ENCODE measurements at places on chromosomes 2 and 18. TPM values are rescaled to one million over a fixed set of nuclear protein-coding genes. Genes with fewer than 3 reads are reported as not detected.

Gene IL36A
- not detected for total RNA-seq

Gene CXCR4
- total RNA-seq, result 0.29 TPM

Gene MTIF2
- total RNA-seq, result 92.1 TPM

Gene LHCGR
- not detected for total RNA-seq

Gene NCKAP5
- not detected for total RNA-seq

Gene HOXD3
- 0.08 TPM for total RNA-seq

Gene GCG
- not detected for total RNA-seq

Gene POLE4
- total RNA-seq, result 106 TPM

Gene GAREM2
- total RNA-seq, result 0.31 TPM

Gene SP100
- 16.5 TPM for total RNA-seq

Gene SERPINB13
- total RNA-seq, result not detected

Gene GPR39
- 0.51 TPM for total RNA-seq

GRCh38 chr2:186136860-186137259, 349.2 kb upstream of the ZC3H15 start:
- no peak for DNase-seq

DNA sequence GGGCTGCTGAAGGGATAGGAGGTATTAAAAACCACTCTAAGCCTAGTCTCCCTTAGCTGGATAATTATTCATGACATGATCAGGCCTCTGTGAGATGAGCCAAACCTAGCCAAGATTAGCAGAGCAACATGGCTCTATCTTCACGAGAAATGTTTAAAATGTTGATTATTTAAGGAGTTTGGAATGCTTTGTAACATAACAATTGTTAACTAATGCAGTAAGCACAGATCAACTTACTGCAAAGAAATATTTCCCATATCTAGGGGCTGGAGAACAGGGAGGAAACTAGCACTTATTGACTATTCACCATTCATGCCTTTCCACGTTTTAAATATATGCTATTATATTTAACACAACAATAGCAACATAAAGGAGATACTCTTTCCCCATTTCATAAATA, 833.7 kb upstream of the CHAC2 start:
- no peak for DNase-seq

DNA sequence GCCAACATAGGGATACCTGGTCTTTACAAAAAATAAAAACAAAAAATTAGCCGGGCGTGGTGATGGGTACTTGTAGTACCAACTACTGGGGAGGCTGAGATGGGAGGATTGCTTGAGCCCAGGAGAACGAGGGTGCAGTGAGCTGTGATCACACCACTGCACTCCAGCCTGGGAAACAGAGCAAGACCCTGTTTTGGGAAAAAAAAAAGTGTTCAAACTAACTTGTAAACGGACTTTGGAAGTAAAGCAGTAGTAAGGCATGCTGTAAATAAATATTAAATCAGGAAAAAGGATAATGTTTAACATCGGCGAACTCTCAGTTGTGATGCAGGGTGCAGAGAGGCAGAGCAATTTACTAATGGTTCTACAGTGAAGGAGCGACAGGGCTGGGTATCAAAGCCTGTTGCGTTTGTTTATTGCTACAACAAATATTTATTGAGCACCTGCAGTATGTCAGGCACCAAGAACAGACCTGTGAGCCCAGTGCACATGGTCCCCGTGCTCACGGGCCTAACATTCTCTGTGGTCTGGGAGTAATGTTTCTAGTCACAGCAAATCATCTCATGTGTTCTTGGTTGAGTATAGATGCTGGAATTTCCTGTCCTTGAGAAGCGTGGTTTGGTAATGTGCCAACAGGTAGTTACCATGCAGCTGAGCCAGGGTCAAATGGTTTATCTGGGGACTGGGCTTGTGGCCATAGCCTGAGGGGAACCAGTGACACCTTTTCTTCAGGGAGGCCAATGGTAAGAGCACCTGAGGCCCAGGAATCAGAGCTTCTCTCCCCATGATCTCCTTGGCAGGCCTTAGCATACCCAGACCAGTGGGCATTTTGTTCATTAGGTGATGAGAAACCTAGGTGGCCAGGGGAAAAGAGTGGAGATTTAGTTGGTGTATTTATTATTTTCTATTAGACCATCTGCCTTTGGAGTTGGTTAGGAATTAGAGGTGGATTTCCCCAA, 27.9 kb upstream of the GREB1 start:
- DNase-seq, result peak; percentile 97

- peak; percentile 52 for DNase-seq
These were observed 37.0 kb downstream of the NIFK start for GRCh38 chr2:121699421-121700333.

GRCh38 chr2:20421336-20421987, 25.4 kb upstream of the RHOB start:
- DNase-seq, result no peak

DNA sequence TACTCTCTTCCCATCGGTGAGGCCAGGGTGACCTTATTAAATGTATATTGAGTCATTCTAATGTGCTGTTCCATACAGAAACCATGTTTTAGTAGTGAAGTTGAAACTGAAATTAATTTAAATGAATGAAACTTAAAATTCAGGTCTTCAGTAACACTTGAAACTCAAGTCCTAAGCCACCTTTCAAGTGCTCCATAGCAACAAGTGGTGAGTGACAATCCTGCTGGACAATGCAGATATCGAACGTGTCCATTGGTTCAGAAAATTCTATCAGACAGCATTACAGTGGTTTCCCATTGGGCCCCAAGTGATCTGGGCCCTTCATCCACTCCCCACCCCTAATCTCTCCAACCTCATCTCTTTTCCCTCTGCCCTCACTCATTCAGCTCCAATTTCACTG, 48.7 kb downstream of the HNMT start:
- DNase-seq, result no peak

DNA sequence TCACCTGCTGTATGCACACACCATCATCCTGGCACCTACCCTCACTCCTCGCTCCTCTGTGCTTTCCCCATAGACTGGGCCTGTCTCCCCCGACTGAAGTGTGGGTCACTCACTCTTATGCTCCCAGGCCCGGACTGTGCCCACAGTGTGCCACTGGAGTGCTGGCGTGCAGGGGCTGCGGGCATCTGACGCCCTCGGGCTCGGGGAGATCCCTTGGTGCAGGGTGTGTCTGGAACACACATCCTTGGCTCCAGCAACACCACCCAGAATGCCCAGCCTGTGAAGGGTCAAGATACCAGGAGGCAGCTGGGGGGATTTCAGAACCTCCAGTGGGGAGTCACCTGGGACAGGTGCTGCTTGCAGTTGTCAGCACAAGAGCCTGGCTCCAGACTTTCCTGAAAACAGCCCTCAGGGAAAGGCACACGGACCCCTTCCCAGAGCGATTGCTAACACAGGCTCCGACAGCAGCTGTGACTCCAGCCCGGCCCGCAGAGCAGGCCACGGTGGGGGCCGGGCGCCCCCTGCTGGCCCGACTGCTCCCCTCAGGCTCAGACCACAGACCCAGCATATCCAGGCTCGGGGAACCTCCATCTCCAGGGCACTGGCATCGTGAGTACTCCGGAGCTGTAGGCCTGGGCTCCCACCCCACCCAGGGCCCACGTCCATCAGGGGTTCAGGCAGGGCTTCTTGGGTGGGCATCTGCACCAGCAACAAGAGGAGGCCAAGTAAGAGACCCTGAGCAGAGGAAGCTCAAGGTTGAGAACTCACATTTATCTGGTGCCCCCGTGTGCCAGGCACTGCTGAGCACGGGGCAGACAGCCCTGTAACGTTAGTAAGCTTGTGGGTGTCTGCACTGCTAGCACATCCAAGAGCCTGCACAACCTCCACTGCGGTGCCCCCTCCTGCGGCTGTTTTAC, 8.6 kb downstream of the HS1BP3 start:
- DNase-seq, result peak; percentile 64

DNA sequence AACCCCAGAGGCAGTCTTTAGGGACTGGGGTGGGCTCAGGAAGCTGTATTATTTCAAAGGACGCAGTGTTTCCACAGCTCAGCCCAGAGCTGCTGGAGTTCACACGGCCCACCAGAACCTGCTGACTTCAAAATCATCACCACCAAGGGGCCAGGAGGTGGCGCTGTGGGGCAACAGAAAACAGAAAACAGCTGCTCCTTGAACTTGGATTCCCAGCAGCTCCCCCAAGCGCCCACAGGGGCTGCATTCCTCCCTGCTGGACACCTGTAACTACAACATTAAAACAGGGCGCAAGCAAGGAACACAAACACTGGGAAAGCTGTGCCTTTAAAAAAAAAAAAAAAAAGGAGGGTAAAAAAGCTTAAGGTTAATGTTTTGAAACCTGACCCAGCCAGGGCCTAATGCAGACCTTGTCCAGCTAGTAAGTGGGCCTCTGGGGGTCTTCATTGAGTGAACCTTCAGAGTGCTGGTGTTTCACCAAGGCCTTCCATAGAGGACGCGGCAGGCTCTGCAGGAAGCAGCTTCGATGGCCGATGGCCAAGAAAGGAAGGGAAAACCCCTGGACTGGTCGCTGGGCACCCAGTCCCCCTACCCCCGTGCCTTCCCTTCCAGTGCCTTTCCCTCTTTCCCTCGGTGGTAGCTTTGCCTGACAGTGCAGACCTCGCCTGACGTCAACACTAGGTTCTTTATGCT, 25.9 kb downstream of the MLPH start:
- DNase-seq, result peak; percentile 92

DNA sequence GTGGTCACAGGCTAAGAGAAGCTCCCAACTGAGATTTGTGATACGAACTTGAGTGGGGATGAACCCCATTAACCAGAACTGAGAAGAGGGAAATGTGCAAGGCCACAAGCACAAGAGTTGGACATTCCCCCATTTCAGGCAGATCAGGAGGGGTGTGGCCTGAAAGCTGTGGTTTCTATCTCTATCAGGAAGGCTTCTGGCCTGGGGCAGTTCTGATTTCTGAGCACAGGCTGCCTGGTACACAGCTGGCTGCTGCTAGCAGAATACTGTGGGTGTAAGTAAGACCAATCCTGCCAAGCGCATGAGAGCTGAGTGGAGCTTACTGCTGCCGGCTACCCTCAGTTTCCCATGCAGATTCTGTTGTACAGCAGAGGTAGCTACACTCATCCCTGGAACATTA, 484.6 kb downstream of the SATB2 start:
- no peak for DNase-seq

DNA sequence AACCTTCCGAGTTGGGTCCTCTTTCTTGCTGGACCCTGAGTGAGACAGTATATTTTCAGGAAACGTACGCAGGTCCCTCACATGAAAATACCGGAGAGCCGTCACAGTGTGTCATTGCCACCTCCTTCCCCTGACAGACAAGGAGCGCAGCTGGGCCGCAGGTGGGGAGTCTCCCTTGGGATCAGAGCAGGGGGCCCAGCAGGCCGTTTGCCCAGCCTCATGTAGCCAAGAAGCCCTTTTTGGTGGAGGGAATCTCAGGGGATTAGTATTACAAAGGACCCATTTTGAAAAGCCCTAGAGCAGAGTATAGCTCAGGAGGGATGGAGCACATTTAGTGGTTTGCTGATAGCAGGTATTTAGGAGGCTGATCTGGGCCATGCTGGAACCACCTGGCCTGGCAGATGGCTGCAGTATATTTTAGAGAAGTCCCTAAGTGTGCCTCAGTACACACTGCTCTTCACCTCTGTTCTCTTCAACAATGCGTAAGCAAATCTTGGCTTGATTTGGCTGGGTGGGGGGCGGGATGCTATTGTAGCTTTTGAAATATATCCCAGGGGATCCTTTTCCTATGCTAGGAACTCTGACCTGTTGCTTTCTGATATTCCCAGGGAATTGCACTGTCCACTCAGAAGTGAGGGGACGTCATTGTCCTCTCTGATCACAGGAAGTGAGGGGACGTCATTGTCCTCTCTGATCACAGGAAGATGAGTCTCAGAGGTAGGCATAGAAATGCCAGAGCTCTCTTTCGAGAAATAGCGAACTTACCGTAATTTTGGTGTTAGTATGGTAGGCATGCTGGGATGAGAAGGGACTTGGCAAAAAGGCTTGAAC, 171.9 kb downstream of the HRH4 start:
- DNase-seq, result no peak

- no peak for DNase-seq
These were observed 584.2 kb downstream of the GALR1 start for GRCh38 chr18:77833807-77834206.

DNA sequence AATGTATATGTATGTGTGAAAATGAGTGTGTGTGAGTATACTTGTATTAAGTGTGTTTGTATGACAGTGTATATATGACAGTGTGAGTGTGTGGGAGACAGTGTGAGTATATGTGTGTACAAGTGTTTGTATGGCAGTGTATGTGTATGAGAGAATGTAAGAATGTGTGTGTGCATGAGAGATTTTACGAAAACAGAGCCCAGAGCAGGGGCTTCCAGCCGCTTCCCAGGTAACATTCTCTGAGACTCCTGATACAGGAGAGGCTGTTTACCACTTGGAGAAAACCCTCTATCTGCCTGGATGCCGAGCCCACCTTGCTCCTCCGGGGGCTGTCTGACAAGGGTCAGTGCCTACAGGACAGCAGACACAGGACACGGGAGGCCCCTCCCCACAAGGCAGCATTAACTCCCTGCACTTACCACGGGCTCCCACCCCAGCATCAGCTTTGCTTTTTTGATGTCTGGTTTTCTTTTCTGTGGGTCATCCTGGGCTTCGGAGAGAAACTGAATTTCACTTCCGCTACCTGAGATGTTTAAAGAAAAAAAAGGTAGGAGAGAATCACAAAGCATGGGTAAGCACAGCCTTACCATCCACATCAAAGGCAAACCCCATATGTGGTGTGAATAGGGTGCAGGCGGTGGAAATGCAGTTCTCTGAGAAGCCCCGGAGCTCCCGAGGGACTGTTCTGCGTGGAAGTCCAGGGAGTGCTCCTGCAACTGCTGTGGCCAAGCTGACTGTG, 97.6 kb downstream of the UXS1 start:
- no peak for DNase-seq

- DNase-seq, result peak; percentile 21
These were observed 682 bp upstream of the LNPK start for GRCh38 chr2:176002688-176003210.

GRCh38 chr2:134676960-134677359, 41.8 kb downstream of the TMEM163 start:
- no peak for DNase-seq

- DNase-seq, result no peak
These were observed 32.7 kb downstream of the EIPR1 start for GRCh38 chr2:3344897-3345296.

DNA sequence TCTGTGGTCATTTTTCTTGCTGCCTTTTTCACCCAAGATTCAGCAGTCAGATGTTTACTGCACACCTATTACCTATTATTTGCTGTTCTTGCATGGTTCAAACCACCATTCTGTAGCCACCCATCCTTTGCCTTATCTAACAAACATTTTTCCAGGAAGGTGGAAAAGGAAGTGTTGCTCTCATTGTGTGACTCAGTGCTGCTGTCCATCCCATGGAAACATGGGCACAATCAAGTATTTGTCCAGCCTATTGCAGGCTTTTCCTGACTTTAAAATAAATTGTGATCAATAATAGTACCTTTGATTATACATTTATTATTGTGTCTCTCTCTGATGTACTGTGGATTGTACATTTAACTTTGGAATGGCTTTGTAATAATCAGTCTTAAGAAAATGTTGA, 53.2 kb downstream of the USP14 start:
- DNase-seq, result no peak

GRCh38 chr2:49369650-49370049, 215.3 kb upstream of the FSHR start:
- DNase-seq, result no peak

DNA sequence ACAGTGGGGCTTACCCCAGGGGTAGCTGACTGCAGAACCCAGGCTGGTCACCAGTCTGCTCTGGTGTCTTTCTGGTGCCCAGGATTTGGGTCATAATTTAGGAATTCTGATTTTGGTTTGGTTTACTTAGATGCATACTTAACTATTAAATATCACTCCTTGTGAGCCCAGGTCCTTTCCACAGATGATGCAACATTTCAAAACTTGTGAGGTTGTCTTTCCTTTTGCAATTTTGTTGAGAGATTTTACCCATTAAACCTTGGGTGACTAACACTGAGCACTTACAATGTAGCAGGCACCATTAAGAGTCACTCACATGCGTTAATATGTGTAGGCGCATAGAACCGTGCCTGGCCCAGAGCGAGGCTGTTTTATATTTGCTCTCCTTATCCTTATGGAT, 61.8 kb upstream of the RPL31 start:
- no peak for DNase-seq

Measured in HepG2 (cell line).